Type B pancreatic cell (in vitro differentiated cells): ENCODE measurements at places on chromosomes 4 and X.

DNA sequence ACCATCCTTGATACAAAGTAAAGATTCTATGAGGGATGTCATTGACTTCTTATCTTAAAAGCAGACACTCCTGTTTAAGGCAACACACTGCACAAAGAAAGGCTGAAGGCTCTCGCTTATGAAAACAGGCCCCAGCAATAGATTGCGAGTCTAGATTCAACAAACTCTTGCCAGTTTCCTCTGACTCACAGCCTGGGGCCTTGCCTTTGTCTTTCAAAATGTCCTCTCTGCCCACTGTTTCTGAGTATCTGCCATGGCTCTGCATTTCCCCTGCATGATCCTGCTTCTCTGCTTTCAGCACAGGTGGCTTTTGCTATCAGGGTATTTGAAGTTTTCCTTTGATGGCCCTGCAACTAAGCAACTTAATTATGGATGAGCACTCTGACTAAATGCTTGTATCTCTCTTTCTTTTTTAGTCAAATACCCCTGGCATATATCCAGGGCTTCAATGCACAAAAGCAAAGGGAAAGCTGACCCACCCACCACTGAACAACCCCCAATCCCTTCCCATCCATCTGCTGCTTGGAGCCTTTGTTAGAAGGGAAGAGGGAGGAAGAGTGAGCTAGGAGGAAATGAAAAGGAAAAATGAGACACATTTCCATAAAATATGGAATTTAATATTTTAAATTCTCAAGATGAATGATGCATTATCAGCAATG, 32.2 kb downstream of the NDP start:
- no peak for DNase-seq

GRCh38 chr4:4524364-4524763, 17.5 kb downstream of the STX18 start:
- DNase-seq: no peak

DNA sequence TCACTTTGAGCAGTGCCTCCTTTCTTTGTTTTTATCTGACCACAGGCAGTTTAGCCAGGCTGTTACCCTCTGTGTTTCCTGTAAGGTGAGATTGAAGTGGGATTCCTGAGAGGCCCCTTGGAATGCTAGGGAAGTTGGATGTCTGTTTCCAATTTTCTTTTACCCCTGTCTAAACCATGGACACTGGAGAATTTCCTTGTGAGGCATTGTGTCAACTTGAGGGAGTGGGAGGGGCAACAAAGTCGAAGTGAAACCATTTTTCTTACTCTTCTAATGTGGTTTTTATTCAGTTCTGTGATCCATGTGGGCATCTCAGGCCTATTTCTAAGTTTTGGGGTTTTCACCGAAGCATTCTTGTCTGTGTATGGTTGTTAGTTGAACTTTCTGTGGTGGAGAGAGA, 296.1 kb upstream of the UGT8 start:
- DNase-seq: no peak

DNA sequence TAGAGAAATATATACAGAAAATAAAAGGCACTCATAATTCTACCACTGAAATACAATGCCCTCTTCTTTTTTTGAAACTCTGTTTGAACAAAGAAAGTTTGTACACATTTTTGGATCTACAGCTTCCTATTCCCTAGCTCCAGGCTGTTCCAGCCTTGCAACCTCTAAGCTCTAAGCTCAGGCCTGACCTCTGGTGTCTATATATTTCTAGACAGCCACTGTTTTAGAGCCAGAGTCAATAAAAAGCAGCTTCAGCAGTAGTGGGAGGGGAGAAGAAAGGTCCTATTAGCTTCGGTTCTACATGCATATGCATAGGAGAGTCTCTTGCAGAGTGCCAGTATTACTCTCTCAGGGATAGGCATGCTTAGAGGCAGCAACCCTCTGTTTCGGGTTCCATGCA, 39.7 kb downstream of the CLDN2 start:
- DNase-seq: no peak

DNA sequence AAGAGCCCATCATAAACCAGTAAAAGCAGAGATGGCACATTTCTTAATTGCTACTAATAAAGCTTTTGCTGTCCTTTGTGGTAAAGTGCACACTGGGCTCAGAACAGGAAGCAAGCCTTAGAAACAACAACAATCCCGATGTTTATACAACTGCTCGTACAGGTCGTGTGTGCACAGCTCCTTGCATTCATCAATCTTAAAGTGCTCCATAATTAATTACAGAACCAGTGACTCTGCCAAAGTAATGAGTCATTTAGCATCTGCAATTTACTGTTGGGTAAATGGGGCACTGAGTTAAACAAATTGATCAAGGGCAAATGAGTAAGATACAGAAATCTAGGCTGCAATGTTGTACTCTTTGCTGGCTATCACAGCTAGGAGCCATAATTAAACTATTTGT, 61.3 kb upstream of the TXK start:
- no peak for DNase-seq

- DNase-seq: no peak
Observed at GRCh38 chr4:150934022-150934421, 81.1 kb downstream of the LRBA start.

DNA sequence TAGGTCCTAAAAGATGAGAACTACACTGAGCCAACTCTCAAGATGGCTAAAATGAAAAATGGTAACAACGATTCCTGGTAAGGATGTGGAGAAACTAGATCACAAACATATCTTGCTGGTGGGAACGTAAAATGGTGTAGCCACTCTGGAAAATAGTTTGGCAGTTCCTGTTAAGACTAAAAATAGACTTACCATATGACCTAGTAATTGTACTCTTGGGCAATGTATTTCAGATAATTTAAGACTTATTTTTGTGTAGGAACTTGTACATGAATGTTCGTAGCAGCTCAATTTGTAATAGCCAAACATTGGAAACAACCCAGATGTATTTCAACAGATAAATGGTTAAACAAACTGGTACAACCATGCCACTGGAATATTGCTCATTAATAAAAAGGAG, 106.2 kb downstream of the HDAC8 start:
- no peak for DNase-seq

DNA sequence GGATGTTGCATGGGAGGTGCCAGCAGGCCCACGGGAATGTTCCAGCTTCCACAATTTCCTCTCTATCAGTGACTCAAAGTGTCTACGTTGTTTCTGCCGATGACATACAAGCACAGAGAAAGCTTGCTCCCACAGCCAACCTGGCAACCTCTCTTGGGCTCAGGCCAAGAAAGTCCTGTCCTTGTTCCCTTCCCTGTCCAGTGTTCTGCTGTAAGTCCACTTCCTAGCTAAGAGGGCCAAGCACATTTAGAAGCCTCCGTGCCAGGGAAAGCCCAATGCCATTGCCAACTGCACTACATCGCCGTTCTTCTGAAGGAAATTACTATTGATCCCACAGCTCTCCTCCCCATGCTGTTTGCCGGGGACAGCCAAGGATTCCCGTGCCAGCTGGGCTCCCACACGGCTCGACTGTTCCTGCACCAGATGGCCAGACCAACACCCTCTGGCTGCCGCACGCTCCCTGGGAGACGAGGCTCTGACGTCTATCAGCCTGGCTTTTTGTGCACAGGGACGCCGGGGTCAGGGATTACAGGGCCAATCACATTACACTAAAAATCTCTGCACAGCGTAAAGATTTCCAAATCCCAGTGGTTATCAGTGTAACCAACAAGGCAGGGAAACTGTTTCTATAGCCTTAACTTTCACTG, 284.0 kb downstream of the BCOR start:
- DNase-seq: no peak

GRCh38 chrX:40582811-40583210, 2.0 kb downstream of the ATP6AP2 start:
- no peak for DNase-seq

DNA sequence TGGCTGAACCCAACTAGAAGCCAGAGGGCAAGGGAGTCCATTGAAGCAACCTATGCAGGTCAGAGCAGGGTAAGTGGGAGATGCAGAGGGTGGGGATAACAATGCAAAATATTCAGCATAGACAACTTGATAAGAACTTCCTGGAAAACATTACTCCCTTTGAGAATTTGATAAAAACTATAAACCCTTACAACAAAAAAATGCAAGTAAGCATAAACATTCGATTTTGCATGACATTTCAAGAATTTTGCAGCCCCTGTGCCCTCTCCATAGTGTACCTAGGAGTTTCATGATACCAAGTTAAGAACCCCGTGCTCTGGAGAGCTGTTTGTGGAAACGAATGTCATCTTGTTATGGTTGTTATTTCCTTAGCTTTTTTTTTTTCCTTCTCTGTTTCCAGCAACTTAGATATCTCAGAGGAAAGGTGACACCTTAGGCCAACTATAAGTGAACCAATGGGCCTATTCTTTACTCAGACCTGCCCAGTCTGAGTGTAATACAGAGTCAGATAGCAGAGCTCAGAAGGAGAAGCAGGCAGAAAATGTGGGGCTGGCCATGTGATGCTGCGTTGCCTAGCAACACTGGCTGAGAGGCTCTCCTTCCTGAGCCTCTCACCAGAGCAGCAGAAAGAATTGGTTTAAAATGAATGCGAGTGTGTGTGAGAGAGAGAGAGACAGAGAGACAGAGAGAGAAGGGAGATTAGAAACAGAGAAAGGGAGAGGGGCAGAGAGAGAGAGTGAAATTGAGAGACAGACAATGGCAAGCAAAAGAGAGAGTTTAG, 36.7 kb upstream of the GABRQ start:
- DNase-seq: no peak

DNA sequence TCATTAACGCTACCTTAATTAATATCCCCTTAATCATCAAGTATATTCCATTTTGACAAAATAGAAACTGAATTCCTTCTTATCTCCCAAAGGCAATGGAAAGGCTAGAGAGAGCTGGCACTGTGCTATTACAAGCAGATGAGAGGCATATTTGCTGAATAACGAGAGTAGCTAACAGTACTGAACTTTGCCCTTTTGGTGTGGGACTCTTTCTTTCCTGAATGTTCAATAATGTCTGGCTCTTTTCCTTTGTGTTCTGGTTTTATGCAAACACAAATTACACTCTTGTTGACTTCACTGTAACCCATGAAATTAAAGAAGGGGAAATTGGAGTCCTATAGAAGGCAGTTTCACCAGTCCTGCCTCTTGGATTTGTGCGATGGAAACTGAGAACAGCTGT, 63.5 kb downstream of the SHROOM3 start:
- DNase-seq: no peak

- DNase-seq: no peak
Observed at GRCh38 chr4:94371290-94371689, 28.7 kb upstream of the HPGDS start.

DNA sequence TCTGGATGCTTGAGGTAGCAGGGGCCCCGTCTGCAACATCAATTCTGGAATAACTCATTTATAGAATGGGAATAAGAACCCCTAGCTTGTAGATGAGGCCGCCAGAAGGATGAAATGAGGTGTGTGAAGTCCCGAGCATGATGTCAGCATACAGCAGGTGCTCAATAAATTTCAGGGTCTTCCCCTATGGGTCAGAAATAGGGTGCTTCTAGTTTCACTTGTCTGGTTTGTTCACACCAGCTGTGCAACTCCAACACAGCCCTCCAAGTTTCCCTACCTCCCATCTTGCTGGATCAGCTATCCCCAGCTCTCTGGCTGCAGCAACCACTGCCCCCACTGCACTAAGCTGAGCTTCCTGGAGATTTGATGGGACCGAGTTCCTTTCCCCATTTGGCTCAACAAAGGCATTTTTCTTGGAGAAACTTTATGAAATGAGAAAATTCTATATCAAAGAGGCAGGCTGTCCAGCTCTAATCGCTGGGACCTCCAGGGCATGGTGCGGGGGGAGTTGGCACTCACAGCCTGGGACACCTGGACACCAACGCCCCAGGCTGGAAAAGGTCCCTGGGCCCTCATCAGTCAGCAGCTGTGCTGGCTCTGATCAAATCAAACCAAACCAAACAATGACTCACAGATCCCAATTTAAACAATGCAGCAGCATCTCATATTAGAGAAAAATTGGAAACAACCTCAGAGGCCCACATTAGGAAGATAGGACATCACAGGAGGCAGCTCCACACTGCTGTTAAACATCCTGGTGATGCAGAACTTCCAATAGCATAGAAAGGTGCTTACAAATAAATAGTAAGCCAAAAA, 13.3 kb downstream of the SLC2A9 start:
- DNase-seq: no peak
